ENCODE measurements at places on chromosomes 13 and 19.
A peak's percentile ranks its signal among the peaks of the same experiment; 100 is the strongest.

DNA sequence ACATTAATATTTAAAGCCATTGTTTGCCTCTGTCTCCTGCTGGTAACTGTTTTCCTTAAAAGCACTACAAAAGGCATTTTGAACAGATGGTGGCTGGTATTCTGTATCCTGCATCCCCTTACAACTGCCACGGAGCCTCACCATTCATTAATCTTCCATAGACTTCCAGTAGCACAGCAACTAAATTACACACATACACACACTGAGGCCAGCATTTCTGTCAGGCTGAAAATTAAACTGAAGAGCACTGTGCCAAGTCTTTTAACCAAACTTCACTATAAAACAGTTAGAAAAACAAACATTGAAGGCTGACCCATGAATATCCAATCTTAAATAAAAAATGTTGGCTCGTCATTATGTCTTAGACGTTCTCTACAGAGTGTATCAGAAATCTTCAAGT is 697.8 kb downstream of the DACH1 start:
- DNase-seq, result no peak

GRCh38 chr19:52542984-52543664 is 15.7 kb downstream of the ZNF808 start:
- no peak for DNase-seq

DNA sequence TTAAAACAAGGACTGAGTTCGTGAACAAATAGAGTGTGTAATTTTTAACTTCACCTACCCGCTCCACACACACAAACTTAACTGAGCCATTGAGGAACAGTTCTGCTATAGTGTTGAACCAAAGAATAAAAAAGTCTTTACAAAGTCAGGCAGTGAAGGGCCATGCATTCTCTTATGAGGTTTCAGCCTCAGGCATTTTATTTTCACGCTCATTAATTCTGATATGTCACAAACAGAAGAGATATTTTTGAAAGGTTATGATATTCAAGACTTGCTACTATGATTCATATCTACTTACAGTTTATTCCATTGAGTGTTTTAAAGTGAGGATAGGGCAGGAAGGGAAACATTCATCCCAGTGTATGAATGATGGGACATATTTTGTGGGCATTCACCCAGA is 282.2 kb downstream of the SLITRK5 start:
- DNase-seq, result no peak

DNA sequence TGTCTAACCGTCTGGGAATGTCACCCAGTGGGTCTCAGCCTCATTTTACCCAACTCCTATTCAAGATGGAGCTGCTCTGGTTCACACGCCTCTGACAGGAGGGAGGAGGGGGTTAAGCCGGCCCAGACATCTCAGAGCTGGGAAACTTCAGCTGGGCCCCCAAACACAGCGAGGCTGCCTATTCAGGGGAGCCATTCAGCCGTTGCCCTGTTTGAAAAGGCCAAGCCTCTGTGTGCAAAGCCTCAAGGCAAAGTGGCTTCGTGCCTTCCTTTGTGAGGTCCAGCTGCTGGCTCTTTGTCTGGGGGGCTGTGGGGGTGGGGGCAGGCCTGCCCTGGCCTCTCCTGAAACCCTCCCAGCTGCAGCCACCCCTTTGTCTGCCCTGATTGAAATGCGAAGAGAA is 147.4 kb downstream of the PTPRS start:
- DNase-seq, result no peak

DNA sequence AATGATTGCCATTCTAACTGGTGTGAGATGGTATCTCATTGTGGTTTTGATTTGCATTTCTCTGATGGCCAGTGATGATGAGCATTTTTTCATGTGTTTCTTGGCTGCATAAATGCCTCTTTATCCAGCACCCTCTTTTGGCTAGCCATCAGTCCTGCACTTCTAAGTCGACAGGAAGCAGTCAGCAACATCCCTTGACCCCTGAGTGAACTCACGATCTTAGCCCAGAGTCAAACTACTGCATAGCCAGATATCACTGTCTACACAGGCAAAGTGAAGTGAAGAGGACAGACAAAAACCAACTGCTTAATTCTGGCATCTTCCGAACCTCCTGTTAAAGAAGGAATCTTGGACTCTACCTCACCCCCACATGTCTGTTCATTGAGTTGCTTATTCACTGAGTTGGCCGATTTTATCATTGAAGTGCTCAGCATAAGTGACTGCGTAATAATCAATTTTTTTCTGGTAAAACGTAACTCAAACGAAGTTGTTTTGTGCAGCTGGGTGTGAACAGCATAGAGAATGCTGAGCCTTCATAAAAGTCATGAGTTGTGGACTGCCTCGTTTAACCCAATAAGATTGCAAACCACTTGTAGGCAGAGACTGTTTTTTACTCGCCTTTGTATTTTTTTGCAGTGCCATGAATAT is 304.2 kb downstream of the COG6 start:
- DNase-seq, result no peak

- no peak for DNase-seq
Measured at GRCh38 chr19:28020619-28021258, 1192.2 kb downstream of the UQCRFS1 start.

DNA sequence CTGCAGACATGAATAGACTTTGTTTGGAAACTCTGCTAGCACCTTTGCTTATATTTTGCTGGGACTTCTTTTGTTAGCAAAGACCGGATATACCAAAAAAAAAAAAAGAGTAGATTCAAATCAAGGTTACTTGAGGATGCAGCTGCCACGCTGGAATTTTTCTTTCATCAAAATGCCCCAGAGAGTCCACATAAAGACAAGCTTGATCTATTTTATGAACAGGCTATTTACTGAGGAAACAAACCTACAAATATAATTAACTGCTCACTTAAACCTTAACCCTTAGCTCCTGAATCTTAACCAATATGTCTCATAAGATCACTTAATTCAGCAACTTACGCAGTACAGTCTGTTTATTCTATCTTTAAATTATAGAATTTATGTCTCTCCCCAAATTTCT is 27.1 kb upstream of the DOCK9 start:
- DNase-seq, result peak; percentile 72

DNA sequence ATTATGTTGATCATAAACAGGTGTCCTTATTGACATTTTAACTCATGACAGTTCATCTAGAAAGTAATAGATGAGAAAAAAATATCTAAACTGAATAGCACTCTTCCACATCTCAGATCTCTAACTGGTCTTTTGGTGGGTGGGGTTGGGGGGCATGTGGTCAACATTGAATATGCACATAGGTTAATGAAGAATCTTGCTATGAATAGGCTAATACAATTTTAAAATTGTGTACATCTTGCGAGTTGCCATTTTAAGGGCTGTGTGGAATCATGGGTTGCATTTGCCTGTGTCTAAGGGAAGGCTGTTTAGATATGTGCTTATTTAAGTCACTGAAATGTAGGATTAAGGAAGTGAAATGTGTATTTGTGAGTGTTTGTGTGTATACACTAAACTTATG is 346.0 kb downstream of the ITGBL1 start:
- no peak for DNase-seq

- no peak for DNase-seq
Measured at GRCh38 chr19:38031423-38031770, 124.4 kb downstream of the SIPA1L3 start.

DNA sequence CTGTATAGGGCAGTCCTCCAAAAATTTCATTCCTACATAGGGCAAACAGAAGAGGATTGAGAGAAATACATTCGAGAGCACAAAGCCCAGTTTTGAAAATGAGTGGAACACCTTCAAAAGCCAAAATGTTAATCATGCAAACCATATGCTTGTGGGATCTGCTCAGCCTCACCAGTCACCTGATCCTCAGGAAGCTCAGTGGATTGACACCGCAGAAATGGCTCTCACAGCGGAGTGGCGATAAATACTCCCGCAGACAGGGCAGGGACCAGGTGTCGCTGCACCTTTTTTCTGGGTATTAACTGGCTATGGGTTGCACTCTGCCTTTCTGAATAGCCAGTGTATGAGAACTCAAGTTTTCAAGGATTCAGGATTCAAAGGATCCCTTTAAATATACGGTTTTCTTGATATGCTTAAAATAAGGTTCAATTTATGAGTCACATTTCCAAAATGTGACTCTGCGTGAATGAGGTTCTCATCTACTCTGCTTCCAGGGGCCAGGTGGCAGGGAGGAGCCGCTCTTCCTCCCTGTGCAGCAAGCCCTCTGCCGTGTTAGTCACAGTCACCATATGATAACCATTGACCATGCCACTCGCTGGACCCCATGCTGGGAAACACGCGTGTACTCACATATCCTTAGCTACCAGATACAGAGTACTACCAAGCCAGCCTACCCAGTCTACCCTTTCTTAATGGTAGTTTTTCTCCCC is 18.3 kb upstream of the DHRS12 start:
- no peak for DNase-seq

- DNase-seq, result no peak
Measured at GRCh38 chr13:105778196-105778595, 757.3 kb downstream of the EFNB2 start.

DNA sequence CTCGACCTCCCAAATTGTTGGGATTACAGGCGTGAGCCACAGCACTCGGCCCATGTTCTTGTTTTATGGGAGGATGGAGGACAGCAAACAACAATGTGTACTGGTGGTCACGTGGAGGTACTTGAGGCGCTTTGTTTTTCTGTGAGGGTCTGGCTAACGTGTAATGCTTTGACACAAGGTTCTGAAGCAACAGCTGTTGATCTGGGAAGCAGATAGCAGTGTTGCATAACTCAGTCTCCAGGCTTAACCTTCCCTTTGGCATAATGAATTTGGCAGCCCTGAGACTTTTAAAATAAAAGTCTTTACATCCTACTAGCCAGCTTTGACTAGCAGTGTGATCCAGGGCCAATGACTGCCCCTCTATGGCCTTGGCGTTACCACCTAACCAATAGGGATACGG is 6.9 kb upstream of the ZNF580 start:
- no peak for DNase-seq

DNA sequence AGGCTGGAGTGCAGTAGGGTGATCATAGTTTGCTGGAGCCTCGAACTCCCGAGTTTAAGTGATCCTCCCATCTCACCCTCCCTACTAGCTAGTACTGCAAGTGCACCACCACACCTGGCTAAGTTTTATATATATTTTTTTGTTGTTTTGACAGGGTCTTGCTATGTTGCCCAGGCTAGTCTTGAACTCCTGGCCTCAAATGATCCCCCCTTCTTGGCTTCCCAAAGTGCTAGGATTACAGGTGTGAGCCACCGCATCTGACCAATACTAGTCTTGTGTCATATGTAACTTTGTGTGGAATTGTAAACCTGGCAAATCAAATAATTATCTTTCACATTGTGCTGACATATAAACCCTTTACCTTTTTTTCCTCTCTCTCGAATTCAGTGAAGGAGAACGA is 10.2 kb downstream of the HNRNPM start:
- no peak for DNase-seq

DNA sequence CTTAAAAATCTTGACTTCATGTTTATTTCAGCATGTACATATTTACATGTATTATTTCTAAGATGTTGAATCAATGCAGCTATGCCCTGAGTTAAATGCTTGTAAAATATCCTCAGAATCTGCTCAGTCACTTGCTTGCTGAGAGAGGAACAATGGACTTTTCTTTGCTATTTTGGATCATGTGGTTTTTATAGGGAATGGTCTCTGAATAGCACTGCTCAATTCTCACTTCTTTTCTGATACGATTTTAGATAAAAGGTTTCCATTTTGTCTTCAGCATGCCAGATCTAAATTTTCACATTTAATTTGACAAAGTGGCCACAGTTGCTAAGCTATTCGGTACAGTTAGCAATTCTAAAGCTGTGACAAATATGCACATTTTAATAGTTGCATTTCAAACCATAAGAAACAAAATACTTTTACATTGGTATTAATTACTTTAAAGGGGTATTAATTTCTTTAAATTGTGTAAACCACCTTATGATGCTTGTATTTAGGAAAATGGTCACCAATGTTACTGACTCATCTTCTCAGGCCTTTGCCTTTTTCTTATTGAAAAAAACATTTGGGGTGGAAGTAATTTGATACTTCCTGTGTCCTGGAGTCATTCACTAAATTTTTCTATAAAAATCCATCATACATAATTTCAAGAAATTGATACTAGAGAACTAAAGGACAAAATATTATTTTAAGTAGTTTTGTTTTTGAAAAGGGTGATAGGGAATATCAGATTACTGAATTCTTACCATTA is 113.5 kb downstream of the MYO16 start:
- no peak for DNase-seq

Measured in DMS79 (cell line).